IMR-90 (cell line): ENCODE measurements at places on chromosomes 11 and 22. TPM values are rescaled to one million over a fixed set of nuclear protein-coding genes. Genes with fewer than 3 reads are reported as not detected.

TRIM29 gene
- total RNA-seq, result not detected in 2 replicates

DNA sequence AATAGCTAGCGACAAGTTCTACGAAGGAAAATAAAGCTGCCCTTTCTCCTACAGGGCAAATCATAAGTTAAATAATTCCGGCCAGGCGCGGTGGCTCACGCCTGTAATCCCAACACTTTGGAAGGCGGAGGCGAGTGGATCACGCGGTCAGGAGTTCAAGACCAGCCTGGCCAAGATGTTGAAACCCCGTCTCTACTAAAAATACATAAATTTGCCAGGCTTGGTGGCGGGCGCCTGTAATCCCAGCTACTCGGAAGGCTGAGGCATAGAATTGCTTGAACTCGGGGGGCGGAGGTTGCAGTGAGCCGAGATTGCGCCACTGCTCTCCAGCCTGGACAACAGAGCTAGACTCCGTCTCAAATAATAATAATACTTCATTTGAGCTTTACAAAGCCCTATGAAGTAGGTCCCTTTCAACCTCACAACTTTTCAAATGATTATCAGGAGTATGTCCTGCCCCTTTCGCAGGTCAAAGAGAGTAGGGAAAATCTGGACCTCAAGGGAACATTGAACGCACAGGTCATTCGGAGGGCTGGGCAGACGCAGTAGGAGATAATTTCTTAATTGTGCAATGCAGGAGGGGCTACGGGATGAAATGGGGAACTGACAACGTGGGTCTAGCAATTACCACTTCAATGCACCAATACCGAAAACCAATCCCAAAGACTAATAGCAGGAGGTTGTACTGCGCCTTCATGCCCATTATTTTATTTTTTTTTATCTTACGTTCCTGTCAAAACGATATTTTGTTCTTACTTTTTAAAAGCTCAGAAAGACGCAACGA is 590 bp downstream of the COMMD9 start:
- DNase-seq, result no peak

DNA sequence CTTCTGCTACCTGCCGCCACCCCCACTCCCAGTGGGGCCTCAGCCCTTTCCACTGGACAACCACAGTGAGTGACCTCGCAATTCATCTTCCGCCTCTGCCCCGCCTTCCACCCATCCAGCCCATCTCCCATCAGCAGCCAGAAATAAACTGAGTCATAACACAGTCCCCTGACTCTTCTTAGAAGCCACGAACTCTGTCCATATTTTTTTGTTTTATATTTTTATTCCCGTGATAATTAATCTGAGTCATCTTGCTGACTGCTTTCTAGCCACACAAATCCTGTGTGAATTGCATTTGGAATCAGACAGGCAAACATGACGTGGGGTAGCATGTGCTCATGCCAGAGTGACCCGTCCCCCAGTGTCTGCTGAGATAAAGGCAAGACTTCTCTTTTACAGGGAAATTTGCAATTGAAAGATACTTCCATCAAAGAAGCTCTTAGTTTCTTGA is 7.0 kb downstream of the FADD start:
- DNase-seq, result peak; percentile 68

- DNase-seq, result no peak
Measured at GRCh38 chr11:110027627-110028371, 65.4 kb upstream of the ZC3H12C start.

DNA sequence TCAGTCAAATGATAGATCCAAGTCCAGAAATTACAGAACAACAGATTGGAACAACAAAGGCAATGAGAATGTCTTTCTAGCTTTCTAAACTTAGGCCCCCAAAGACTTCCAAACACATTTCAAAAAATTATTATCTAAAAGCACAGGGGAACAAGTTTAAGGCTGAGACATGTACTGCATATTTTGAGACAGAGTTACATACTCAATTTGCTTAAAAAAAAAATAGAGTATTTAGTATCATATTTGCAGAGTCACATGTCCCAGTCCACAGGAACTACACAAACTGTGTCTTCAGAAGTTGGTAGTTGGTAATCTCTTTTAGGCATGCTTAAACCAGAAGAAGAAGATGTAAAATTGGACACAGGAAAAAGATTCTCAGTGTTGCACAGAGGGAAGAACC is 127.2 kb downstream of the MAML2 start:
- DNase-seq, result no peak

DNA sequence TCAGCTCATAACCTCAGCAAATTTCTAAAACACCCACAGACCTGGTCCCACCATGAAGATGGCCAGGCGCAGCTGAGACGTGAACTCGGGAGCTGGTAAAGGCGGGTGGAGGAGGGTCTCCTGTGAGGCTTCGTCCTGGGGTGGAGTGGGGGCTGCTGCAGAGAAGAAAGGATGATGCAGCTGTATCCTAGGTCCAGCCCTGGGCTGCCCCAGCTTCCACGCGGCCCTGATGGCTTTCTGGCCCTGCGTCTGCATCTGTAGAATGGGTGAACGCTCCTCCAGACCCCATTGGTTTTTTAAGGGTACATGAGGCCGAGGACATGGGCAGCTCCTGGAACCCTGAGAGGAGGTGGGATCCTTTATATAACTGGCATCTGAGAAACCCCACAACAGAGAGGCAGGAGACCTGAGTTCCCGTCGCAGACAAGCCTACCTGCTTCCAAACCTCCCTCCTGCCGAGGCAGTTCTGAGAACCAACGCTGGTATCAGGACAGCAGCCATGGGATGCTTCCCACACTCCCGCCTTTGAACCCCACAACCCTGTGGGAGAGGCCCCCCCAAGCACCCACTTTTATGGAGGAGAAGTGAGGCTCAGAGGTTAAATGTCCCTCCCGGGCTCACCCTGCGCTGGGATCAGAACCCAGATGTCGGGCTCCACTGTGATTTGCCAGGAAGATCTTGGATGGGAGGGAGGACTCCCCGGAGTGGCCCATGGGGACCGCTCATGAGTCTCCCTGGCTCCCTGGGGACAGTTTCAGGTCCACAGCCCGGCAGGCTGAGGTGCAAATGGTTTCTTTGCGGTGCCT is 55.2 kb upstream of the FGF3 start:
- DNase-seq, result no peak

GRCh38 chr11:13535819-13536218 is 40.0 kb upstream of the PTH start:
- no peak for DNase-seq

- no peak for DNase-seq
Measured at GRCh38 chr11:80993536-80993935, 1552.7 kb upstream of the TENM4 start.

DNA sequence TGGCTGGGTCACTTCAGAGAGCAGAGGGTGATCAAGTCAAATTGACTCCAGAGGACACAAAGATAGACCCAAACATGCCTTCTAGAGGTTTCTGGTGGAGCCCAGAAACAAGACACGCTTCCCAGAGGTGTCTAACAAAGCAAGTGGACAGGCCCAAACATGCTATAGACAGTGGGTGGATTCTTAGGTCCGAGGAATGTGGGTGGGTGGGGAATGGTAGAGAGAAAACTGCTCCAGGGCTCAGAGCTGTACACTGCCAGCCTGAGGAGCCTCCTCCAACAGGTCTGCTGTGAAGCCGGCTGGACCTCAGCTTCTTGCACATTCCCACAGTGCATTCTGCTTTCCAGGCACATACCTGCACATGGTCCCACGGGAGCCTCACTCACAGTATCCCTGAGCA is 116.8 kb upstream of the NECTIN1 start:
- no peak for DNase-seq
